ENCODE measurements at places on chromosomes 12 and 14.

DNA sequence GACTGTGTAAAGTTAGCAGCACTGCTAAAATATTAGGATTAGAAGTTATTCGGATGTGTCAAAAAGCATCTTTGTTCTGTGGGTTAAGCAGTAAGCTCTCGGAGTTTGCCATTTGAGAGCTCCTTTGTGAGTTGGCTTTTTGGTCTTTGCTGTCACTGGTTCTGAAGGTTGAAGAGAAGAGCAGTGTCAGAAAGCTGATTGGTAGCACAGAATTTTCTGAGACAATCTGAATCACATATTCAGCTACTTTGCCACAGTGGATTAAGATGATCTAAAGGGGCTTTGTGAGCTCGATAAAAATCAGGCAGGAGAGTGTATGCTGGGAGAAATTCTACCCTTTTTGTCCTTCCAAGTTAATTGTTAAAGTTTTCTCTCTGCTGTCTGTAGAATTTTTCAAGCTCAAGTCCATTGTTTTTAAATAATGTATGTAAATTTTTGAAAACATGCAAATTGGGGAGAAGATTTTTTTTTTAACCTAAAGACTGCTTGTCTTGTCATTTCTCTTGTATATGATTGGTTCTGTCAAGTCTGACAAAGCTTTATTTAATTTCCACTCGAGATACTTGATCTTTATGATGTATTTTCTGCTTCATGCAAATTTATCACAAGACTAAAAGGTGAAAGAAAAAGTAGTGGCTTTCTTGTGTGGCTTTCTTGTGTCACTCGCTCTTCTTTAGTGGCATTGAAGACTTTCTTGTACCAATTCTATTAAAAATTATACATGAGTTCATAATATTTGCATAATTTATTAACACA, 307.3 kb downstream of the EGLN3 start:
- DNase-seq, result no peak

DNA sequence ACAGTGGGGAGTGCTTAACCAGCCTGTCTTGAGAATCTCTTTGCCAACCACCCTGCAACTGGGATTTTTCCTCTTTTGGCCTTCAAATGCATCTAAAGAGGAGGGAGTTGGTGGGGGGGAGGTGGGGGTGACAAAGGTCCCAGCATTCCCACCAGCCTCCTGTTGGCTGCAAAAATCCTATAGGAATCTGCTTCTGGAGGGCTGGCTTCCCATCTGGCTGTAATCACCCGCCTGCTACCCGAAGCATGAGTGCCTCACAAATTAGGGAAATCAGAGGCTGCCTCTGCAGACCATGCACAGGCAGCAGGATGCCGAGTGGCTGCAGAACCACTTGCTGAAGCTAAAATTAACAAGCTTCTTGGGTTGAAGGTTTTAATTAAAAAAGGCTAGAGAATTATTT, 73.9 kb upstream of the WSCD2 start:
- no peak for DNase-seq

- DNase-seq, result no peak
Observed at GRCh38 chr14:32354716-32355115, 25.6 kb downstream of the AKAP6 start.

DNA sequence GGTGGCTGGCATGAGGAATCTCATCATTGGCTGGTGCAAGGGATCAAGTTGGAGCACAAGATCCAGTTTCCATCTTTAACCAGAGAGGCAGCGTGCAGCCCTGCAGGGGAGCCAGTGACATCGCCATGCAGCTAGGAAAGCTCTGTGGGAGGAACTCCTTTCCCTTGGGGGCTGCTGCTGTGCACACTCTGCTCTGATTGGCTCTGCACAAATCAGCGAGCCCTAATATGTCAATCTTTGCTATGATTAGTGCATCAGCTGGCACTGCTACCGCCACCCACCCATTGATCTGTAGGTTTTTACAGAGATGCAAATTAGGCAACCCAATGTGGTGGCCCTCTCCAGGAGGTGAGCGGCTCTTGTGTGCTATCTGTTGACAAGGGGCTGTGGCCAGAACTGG, 262.6 kb downstream of the PCNX1 start:
- no peak for DNase-seq

DNA sequence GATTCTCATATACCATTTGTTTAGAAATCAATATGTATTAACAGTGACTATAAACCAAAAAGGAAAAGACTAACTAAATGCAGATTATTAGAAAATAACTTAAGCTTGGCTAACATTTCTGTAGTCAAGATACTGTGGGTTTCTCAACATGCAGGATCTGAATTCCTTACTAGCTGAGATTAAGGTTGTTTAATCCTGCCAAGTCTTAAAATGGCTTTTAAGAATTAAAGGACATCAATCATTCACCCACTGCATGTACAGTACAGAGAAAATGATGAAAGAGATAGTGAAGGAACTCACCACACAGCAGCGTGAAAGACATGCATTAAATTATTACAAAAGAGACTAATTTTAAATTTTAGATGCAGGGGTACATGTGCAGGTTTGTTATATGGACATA, 3.8 kb downstream of the ACSS3 start:
- DNase-seq, result no peak

GRCh38 chr12:14619741-14620501, 52.2 kb upstream of the PLBD1 start:
- DNase-seq, result no peak

- DNase-seq, result no peak
Observed at GRCh38 chr12:6465467-6466183, 4.9 kb downstream of the VAMP1 start.

DNA sequence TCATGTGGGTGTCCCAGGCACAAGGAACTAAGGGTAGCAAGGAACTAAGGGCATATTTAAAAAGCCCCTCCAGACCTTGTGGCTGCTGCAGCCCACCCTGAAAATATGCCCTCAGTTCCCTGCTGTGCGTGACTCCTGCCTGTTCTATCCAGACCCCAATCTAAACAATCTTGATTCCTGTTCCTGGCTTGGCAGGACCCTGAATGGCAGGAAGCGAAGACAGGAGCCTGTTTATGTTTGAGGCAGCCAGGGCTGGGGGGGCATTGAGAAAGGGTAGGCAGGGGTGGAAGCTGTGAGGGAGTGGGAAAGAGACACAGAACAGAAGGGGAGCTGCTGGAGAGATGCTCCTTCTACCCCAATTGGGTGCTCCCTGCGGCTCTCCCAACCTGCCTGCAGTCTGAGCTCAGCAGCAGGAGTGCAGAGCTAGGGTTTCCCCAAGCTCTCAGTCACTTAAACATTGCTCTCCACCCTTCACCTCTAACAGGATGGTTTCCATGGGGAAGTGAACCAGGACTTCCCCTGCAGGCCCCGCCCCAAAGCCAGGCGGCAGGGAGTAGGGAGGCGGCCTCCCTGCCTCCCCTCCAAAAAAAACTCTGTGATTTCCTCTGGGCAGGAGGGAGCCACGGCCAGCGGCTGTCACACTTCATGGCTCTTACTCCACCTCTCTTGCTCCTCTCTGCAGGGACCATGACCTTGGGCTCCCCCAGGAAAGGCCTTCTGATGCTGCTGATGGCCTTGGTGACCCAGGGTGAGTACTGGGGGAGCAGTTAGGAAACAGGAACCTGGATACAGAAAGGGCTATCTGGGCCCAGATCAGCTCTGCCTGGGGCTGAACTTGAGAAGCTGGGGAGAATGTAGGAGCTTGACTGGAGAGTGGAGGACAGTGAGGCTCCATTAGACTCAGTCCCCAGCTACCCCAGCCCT, 4.7 kb downstream of the ACVRL1 start:
- DNase-seq, result peak; percentile 58

DNA sequence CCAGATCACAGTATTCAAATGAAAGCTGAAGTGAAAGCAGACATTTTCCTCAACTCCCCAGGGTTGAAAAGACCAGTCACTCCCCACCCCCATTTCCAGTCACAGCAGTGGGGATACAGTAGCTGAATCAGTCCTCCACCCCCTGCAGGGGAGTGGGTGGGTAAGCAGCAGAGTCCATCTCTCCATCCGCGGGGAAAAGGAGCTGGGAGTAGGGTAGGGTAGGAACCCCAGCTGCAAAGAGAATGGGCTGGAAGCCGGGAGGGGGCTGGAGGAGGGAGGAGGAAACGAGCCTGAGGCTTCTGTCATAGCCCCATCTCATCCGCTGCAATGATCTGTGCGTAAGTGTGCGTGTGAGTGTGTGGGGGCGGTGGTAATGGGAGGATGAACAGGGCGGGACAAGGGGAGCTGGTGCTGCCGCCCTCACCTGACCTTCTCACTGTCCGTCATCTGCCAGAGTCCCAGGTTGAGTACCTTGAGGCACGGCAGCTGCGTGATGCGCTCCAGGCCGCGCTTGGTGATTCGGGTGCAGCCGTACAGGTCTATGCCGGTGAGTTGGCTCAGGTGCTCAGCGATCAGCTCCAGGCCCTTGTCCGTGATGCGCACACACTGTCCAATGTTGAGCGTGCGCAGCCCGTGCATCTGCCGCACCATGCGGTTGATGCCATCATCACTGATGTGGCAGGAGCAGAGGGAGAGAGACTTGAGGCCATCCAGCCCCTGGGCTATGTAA, 1.8 kb downstream of the FBXL14 start:
- DNase-seq, result peak; percentile 68

- DNase-seq, result peak; percentile 60
Observed at GRCh38 chr14:88791629-88792472, 902 bp downstream of the EML5 start.

GRCh38 chr14:62847168-62847567, 198.1 kb downstream of the KCNH5 start:
- DNase-seq, result no peak

DNA sequence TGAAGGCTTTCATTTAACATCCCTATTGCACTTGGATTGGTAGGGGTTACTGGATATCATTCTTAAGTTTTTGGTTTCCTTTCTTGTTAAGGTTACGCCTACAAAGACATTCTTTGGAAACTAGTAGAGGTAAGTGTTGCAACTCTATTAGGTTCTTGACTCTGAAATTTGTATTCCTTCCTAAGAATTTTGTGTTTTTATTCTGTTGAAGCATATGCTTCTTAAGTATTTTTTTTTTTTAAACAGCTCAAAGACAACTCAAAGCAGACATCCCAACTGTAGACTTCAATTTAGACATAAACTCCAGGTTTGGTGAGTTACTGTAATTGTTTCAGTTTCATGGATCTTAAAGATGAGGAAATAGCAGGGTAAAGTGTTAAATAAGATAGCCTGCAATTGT, 1.1 kb upstream of the RBMS2 start:
- no peak for DNase-seq

DNA sequence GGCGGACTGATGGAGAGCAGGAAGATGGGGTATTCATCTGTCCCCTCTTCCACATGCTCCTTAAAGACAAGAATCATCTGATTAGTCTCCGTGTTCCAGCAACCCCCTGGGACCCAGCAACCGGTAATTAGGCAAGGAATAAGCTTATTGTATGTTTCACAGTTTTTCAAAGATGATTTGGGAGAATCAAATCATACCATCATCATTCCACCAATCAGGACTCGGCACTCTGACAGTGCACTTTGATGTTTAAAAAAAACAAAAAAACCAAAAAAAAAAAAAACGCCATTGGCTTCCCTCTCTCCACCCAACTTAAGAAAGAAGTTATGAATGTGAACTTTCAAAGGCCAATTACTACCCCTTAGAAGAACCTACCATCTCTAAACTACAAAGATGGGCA, 1.3 kb upstream of the DYNC1H1 start:
- no peak for DNase-seq

Data from sciatic nerve (tissue), 2 donors.